ENCODE measurements at places on chromosomes 16 and 17.
A peak's percentile ranks its signal among the peaks of the same experiment; 100 is the strongest.

- DNase-seq, result peak; percentile 44
Measured at GRCh38 chr17:80780381-80781198, 211.1 kb upstream of the CHMP6 start.

- DNase-seq, result no peak
Measured at GRCh38 chr17:67606896-67607604, 110.7 kb upstream of the NOL11 start.

- DNase-seq, result no peak
Measured at GRCh38 chr16:19242987-19243575, 42.5 kb upstream of the CLEC19A start.

DNA sequence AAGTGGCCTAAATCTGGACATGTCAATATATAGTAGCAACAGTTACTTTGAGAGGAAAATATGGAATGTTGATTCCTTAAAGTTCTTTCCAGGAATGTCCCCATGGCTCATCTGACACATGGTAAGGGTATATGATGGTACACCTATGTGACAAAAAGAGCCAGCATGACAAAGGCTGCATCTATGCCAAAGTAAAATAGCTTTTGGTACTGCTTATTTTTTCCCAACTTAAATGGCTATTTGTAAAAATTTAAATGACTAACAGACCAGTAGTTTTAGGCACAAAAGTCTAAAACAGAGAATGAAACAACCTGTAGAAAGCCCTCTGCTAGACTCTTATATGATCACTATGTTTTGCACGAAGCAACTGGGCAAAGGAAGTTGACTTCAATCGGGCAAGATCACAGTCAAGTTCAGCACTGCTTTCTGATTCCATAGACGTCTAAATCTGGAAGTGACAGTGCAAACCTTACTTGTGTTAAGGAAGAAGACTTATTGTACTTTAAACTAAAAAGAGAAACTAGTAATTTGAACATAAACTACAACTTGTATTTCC, 135.1 kb downstream of the SKAP1 start:
- DNase-seq, result peak; percentile 10

- DNase-seq, result no peak
Measured at GRCh38 chr16:79602628-79603014, 2.1 kb upstream of the MAF start.
